ENCODE measurements at places on chromosomes 2 and 18.

- no peak for DNase-seq
These were observed 671.0 kb upstream of the ACVR2A start for GRCh38 chr2:147173798-147174197.

DNA sequence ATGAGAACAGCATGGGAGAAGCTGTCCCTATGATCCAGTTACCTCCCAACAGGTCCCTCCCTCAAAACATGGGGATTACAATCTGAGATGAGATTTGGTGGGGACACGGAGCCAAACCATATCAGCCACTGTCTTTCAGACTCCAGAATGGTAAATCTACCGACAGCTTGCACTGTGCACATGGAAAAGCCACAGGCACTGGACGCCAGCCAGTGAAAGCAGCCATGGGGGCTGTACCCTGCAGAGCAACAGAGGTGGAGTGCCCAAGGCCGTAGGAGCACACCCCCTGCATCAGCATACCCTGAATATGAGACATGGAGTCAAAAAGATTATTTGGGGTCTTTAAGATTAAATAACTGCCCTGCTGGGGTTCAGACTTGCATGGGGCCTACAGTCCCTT, 218.4 kb downstream of the PDE1A start:
- no peak for DNase-seq

DNA sequence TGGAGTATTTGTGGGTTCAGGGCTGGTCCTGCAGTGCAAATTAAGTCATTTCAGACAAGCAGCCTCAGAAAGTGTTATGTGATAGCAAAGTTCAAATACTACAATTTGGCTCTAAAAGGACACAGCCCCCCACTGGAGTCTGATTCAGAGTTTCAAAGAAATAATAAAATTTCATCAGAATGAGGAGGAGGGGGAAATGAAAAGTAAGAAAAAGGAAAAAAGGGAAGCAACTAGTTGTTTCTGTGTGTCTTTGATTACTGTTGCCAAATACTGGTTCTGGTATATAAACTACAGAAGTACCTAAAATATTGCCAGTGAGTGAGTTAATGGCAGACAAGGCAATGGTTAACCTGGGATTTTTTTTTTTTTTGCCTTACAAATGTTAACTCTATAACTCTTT, 773.9 kb downstream of the BCL11A start:
- DNase-seq: no peak

- no peak for DNase-seq
These were observed 35.2 kb downstream of the STK39 start for GRCh38 chr2:168212167-168212566.

DNA sequence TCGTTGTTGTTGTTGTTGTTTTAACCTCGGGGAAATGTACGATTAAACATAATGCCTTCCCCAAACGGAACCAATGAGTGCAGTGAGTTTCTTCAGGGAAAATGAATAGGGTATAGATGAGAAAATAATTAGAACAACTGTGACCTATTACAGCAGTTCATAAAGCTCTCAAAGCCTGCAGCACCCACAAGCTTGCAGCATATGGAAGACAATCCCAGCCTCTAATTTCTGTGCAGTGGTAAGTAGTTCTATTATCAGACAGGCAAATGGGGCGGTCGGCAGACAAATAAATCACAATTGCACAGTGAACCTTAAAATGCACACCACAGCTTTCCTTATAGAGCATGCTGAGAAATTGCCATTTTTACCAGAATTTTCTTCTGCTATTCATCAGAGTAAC, 159.5 kb downstream of the MYT1L start:
- DNase-seq: no peak

DNA sequence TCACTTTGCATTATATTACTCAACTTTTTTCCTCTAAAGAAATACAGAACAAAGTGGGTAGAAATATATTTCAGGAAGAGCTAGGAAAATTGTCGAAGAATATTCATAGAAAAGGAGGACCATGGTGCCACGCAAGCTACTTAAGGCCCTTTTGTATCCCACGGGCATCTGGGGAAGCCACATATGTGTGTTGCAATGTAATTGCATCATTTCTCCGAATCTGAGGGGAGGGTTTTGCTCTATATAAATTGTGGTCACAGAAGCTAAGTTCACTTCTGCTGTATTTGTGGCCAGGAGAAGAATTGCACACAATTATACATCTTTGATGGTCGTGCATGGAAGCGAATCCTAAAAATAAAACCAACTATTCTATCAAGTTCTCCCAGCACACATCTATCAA, 360.3 kb downstream of the IRS1 start:
- DNase-seq: no peak

Data from uterus (tissue), 4 donors.